ENCODE measurements at places on chromosomes 3 and 15. TPM values are rescaled to one million over a fixed set of nuclear protein-coding genes. Genes with fewer than 3 reads are reported as not detected.

Gene UBR1
- total RNA-seq, result 17.8 TPM

Gene ZPLD1
- total RNA-seq, result not detected

Gene VWA5B2
- total RNA-seq, result not detected

Gene TM2D3
- total RNA-seq, result 16.8 TPM

Gene ZNF80
- not detected for total RNA-seq

Gene GATA2
- total RNA-seq, result 2.8 TPM

Gene GPR171
- not detected for total RNA-seq

Gene TOP2B
- 43.9 TPM for total RNA-seq

Gene TERC
- total RNA-seq, result 92.2 TPM

Gene ZNF654
- 1.8 TPM for total RNA-seq

Gene SLC28A2
- not detected for total RNA-seq

Gene TRNT1
- total RNA-seq, result 11.0 TPM

Gene TFG
- total RNA-seq, result 135 TPM

Gene RAB8B
- total RNA-seq, result 32.1 TPM

Gene TEX55
- not detected for total RNA-seq

Gene GRAMD1C
- total RNA-seq, result 4.6 TPM

Gene TOMM70
- total RNA-seq, result 45.2 TPM

Gene DOCK3
- total RNA-seq, result under 0.01 TPM

Gene CPN2
- not detected for total RNA-seq

Gene REC114
- not detected for total RNA-seq

Gene ITIH1
- total RNA-seq, result not detected

Gene IFT57
- total RNA-seq, result 33.1 TPM

Gene CEMIP
- total RNA-seq, result 2.7 TPM

Gene LNP1
- total RNA-seq, result 3.2 TPM

Gene FGD5
- total RNA-seq, result under 0.01 TPM

Gene KIF23
- 55.4 TPM for total RNA-seq

Gene RTP4
- total RNA-seq, result not detected

Gene ARNT2
- total RNA-seq, result 8.4 TPM

Gene ATP8B4
- 0.34 TPM for total RNA-seq
